ENCODE measurements at places on chromosomes 1 and 21.

DNA sequence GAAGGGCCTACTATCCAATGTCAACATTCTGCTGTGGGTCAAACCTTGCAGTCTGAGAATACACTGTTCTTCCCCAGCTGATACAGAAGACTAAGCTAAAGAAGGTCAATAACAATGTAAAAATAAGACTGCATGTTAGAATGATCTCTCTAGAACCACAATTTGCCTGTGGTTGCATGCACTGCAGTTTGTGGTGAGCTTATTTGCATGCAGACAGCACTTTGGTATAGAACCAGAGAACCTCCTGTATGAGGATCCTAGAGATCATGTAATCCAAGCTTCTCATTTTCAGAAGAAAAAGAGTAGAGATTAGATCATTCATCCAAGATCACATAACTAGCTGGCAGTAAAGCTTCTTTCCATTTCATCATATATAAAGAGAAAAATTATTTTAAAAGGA, 15.8 kb downstream of the SYNJ1 start:
- DNase-seq: no peak

DNA sequence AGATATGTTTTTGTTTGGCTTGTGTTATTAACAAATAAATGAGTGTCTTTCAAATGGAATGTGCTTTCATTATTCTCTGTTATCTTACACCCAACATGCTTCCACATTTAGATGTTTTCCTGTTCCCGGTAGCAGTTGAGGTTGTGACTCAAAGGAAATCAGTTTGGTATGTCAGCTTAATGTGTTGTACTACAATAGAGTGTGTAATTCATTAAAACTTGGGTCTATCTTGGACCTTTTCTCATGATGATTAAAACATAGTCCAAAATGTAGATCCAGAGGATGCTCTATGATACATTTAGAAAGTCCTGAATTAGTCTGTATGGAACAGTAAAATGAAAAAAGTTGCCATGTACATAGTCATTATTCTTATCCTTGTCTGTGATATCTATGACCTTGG, 26.7 kb downstream of the RTCA start:
- DNase-seq: no peak

GRCh38 chr1:116476321-116476720, 94.5 kb downstream of the CD58 start:
- DNase-seq: no peak

- no peak for DNase-seq
These were observed 20.8 kb downstream of the DISP3 start for GRCh38 chr1:11499601-11500331.

GRCh38 chr1:199877526-199878384, 149.8 kb upstream of the NR5A2 start:
- DNase-seq: no peak

DNA sequence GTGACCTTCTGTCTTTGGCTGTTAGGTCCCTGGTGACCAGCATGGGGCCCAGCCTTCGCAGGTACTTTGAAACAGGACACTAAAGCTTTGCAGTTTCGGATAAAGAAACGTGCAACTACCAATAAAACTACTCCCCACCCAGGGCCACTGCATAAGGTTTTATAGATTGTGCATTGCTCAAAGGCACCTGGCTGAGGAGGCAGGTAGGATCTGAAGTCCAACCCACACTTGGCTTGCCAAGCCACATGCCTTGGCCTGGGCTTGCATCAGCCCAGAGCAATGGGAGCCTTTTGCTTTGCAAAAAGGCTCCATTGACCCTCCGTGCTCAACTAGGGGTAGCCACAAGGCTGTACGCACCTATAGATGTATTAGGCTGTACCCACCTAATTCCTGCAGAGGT, 84.4 kb upstream of the SYT6 start:
- no peak for DNase-seq

- no peak for DNase-seq
These were observed 60.8 kb upstream of the PGD start for GRCh38 chr1:10338047-10338446.

DNA sequence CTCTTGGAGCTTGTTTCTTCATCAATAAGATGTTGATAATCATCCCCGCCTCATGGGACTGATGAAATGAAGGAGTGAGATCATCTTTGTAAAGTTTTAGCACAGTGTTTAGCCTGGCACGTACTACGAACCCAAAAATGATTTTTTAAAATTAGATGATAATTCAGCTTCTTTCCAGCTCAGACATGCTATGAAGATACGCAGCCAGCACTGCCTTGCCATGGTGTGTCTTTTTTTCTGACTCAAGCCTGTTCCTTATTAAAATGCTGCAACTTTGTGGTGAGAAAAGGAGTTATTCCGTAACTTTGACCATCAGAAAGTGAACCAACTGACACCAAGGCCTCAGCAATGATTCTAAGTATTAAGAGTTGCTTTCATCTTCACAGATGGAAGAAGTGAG, 269.0 kb downstream of the LTN1 start:
- DNase-seq: no peak

DNA sequence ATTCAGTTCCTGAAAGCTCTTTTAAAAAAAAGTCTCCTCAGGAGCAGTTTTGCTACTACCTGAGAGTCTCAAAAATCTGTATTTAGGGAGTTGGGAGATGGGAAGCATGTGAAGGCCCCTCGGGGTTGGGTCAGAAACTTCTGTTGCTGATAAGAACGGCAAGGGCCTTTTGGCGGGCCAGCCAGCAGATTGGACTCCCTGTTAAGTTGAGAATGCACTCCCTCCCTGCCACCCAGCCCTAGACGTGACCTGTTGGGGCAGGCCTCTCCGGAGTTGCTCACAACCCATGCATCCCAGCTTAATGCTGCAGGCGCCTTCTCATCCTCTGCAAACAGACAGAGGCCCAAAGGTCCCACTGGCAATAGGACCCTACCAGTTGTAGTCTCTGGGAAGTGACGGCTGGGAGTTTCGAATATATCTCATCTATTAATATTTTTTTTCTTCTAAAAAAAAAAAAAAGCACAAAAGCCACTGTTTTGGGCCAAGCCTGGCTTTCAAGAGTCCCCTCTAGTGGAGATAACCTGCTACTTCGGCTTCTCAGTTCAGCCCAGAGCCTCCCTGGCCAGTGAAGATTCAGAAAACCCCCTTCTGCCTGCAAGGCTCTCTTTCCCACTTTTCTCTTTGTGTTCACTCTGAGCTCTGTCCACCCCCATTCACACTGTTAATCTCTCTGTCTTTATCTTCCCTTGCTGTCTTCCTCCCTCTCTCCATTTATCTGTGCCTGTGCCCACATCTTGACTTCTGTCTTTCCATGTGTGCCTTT, 5.3 kb downstream of the PLXNA2 start:
- DNase-seq: no peak

GRCh38 chr1:216711712-216712111, 11.5 kb downstream of the ESRRG start:
- no peak for DNase-seq

DNA sequence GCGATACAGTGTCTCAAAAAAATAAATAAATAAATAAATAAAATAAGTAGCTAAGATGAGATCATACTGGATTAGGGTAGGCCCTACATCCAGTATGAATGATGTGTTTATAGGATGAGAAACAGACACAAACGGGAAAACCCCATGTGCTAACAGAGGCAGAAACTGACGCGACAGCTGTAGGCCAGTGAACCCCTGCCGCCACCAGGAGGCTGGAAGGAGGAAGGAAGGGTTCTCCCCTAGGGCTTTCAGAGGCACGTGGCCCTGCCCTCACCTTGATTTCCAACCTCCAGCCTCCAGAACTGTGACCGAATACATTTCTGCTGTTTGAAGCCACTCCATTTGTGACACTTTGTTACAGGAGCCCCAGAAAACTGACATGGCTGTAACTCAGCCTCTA, 38.5 kb downstream of the CHD5 start:
- DNase-seq: no peak

GRCh38 chr1:35715568-35716002, 3.1 kb downstream of the C1orf216 start:
- DNase-seq: no peak

- DNase-seq: no peak
These were observed 131.6 kb downstream of the GRIK1 start for GRCh38 chr21:29808153-29808552.

DNA sequence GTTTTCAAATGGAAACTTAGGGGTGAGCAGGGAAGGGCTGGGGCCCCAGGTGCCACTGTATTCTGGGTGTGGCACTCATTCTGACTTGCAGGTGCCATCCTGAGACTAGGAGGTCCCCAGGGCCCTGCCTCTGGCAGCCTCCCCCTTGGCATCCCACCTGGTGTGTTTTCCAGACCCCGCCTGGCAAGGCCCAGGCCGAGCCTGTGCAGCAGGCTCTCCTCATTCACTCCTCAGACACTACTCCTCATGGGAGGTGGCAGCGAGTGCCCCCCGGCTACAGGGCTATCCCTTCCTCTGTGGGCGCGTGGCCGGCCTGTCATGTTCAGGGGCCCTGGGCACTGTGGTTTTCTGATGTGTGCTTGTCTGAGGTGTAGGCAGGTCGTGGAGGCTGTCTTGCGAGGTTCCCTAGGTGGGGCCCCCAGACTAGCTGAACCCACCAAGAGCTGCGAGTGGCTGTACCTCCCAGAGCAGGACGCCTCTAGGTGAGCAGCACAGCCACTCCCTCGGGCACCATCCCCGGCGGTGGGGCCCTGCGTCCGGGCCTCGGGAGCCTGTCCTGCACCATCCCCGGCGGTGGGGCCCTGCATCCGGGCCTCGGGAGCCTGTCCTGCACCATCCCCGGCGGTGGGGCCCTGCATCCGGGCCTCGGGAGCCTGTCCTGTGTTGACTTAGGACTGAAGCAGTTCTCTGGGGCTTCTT, 13.2 kb downstream of the SLX9 start:
- DNase-seq: no peak

- DNase-seq: no peak
These were observed 69.0 kb downstream of the CD46 start for GRCh38 chr1:207820568-207821463.

DNA sequence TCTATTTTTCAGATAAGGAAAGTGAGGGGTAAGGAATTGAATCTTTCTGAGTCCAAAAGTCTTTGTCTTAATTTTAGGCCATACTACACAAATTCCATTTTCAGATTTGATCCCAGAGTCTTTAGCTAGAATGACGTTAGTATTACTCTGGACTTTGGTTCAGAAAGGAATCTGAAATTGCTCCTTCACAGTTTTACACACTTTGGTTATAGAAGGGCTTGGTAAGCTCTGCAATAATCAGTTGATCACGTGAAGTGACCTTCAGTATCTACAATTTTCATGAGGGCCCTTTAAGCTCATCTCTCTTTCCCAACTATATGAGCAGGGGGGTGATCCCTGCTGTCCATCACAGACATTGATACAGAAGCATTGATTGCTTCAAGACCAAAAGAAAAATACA, 103.4 kb upstream of the ESRRG start:
- DNase-seq: no peak

- DNase-seq: no peak
These were observed 97.4 kb downstream of the KCNH1 start for GRCh38 chr1:211036381-211037060.

DNA sequence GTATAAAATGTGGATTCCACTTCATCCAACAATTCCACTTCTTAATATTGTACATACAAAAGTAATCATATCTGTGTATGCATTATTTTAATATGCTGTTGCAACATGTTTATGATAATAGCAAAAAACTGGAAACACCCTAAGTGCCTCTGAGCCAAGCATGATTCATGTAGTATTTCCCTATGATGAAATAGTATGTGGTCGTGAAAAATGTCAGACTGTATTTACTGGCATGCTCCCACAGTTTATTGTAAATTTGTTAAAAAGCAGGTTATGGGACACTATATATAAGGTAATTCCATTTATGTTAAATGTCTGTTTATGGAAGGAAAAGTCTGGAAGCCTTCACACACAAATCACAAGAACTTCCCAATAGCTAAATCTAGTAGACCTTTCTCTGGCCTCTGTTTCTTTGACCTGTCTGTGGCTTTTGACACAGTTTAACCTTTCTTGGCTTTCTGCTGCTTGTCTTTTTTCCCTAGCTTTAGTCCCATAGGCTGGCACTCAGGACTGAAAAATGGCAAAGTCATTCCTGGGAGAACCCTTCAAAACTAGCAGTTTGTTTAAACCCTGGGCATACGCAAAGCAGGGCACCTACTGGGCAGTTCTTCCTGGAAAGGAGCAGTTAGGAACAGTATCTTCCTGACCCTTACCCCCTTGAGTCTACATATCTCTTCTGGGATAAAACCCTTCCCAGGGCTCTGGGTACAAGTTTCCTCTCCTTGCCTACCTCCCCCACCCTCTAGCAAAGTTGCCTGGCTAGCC, 65.4 kb upstream of the ARTN start:
- no peak for DNase-seq

DNA sequence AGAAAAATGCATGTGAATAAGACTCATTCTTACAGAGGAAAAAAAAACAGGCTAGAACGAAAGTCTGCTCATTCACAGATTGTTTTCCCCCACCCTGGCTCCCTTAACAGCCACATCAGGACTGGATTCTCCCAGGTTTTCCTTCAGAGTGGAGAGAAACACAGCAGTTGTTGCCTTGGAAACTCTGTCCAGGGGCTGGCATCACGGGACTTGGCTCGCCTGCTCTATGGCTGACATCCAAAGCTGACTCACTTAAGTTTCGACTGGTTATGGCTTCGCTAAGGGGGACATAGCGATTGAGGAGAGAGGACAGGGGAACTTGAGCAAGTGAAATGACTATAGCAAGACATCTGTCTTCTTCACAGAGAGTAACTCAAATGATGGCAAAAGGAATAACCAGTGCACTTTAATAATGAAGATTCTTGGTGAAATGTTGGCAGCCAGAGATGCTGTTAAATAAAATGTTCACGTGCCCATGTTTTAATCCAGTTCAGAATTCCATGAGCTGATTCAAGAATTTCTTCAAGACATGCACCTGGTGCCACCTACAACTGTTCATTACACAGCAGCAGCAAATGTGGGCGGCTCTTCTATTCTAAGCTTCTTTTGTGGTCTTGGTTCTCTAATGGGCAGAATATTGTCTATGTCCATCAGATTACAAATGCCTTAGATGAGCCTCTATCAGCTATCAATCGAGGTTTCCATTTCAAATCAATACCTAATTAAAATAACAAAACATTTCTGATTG, 21.8 kb downstream of the MIS18A start:
- no peak for DNase-seq

- DNase-seq: no peak
These were observed 61.8 kb upstream of the NBL1 start for GRCh38 chr1:19582318-19582717.

GRCh38 chr1:109488201-109488600, 4.5 kb downstream of the ATXN7L2 start:
- DNase-seq: no peak

DNA sequence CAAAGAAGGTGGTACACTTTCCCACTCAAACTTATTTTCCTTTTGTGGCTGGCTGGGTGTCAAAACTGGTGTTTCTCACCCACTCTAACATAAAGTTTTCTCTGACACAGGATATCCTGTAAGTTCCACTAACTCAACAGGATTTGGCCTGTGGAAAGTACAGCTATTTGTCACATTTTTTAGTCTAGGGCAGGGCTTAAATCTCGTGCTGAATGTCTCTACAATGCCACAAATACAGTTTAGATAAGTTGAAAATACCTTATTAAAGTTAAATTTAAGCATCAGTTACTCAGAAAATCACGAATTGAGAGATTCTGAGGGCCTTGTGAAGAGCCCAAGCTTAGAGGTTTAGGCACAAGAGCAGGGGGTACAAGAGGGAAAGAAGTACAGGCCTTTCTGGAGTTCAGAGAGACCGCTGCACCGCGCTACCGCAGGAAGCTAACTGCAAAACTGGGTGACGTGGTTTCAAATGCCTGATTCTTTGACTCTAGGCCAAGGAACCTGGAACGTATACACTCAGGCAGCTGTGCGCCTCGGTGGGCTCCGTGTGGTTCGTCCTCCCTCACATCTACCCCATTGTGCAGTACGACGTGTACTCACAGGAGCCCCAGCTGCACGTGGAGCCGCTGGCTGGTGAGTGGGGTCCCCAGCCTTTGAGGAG, 23.4 kb upstream of the PWP2 start:
- DNase-seq: no peak
